ENCODE measurements at places on chromosomes 7 and 10.

DNA sequence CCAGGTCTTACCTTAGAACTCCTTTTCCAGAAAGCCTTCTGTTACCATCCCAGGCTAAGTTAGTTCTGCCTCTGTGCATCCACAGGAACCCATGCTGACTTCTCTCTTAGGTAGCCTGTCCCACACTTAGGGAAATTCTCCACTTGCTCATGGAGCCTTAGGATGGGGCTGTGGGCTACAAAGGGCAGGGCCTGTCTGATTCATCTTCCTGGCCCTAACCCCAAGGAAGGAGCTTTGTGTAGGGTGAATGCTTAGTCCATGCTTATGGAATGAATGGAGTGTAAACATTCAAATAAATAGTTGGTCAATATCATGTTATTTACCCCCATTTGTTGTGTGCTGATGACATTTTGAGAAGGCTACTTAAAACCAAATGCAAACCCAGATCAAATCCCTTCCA lies 54.7 kb downstream of the EMX2 start:
- DNase-seq, result no peak

DNA sequence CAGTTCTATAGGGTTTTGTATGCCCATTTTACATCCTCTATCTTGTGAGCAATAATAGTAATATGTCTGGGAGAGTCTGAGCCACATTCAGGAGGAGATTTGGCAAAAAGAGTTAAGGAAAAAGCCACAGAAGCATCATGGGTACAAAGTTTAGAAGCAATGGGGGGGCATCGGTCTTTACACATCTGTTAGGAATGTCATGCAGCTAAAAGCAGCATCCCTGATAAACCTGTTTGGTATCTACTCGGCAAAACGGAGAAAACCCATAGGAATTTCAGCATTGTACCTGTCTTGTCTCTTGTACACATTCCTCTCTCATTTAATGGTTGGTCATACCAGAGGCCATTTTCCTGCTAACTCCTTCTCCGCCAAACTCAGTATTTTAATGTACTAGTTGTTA lies 12.5 kb upstream of the HERPUD2 start:
- no peak for DNase-seq

GRCh38 chr10:35413985-35414861 lies 77.9 kb downstream of the CCNY start:
- DNase-seq, result no peak

- DNase-seq, result no peak
Observed at GRCh38 chr7:44145969-44146911, 5.1 kb upstream of the MYL7 start.

DNA sequence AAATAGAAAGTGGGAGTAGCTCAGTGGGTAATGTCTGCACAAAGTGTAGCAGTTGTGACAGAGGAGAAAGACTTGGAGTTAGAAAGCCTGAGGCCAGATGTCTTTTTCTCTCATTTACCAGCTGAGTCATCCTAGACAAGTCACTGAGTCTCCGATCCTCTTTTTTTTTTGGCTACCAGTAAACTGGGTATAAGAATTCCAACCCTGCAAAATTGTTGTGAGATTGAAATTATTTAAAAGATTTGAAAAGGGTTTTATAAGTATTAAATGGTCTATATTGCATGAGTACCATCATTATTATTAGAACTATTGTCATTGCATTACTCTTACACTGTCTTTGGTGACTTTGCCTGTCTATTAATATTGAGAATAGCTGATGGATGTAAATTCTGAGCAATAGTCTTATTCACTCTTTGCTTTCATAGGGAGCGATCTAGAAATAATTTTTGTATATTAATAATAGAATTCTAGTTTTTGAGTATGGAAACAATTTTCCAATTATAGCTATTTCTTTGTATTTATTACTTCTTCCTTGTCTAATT lies 74.0 kb downstream of the ARID5B start:
- DNase-seq, result no peak

DNA sequence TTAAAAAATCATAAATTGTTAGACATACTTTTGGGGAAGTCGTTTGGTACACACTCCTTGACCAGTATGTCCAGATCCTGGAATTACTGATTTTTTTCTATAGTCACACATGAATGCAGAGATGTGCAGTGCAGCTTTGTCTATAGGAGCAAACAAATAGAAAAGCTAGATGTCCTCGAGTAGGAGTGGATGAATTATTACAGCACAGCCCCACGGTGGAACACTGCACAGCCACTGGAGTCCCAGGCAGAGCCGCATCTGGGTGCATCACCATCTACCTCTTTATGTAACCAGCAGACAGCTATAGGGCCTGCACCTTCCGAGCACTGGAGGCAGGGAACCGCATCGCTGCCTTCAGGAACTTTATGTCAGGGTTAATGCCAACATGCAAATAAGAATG lies 17.0 kb upstream of the RET start:
- no peak for DNase-seq

- no peak for DNase-seq
Observed at GRCh38 chr10:132492323-132493025, 45.1 kb upstream of the INPP5A start.

Measured in DND-41 (cell line).